Stimulated activated CD4-positive, alpha-beta T cell treated with anti-CD3 and anti-CD28 coated beads, TNF-alpha, amount 100 ng/mL, for 1 hour (primary cell): ENCODE measurements at places on chromosomes 16 and 17.

DNA sequence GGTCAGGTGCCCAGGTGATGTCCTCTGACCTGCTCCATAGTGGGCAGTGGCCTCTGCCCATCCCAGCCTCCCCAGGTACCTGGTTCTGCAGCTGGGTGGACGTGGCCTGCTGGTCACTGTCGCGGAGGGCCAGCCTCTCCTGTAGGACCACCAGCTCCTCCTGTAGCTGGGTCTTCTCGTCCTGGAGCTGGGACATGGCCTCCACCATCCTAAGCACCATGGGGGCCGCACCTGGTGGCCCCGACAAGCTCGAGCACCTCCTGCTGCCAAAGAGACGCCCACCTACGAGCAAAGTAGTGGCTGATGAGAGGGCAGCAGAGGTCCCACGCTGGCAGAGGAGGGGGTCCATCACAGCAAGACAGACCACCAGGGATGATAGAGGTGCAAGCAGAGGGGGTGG is 16.9 kb downstream of the KIFC3 start:
- no peak for DNase-seq

DNA sequence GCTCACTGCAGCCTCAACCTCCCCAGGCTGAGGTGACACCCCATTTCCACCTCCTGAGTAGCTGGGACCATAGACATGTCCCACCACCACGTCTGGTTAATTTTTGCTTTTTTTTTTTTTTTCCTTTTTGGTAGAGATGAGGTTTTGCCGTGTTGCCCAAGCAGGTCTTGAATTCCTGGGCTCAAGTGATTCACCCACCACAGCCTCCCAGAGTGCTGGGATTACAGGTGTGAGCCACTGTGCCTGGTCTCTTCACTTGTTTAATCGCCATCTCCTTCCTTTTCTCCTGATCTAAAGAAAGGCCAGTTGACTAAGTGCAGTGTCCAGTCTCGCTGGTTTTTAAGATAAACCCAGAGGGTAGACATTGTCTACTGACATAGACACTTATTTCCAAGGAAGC is 152.0 kb downstream of the C16orf95 start:
- no peak for DNase-seq

GRCh38 chr17:67605256-67605912 is 112.4 kb upstream of the NOL11 start:
- DNase-seq, result no peak

DNA sequence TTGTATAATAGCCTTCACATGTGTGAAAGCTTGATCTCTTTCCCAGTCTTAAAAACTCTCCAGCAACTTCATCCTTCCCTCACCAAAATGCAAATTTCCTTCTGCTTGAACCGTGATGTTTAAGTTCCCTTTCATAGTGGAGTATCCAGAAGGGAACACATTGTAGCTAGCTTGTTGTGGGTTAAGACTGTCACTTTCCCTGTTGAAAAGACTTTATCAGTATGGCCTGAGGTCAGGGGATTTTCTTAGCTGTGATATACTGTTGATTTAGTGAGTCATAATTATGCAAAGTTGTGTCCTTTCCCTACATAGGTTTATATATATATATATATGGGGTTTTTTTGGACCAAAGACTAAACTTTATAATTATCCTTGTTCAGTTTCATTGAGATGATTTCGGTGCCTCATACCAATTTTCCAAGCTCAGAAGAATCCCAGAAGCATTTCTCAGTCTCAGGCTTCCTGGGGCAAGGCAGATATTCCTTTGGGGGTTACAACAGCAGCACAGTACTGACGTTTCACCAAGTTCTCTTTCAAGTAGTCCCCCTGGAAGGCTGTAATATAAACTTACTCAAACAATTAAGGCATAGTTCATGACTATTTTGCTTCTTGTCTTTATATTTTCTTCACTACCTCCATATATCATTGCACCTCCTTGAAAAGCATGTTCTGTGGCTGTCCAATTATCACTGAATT is 35.7 kb downstream of the ESRP2 start:
- DNase-seq, result no peak

DNA sequence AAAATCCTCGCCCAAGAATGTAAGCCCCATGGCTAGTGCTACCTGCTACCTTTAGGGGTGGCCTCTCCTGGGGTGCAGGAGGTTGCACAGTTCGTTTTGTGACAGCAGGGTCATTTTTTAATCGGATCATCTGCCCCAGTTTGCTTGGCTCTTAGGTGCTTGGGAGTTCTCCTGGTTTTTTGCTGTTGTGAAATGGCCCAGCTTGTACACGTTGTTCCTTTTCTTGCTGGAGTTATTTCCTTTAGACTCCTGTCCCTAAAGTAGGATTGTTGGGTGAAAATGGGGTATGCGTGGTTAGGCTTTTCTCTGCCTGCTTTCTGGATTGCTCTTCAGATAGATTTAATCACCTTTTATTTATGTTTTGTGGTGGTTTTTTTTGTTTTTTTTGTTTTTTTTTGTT is 25.8 kb downstream of the ABCC1 start:
- no peak for DNase-seq

- no peak for DNase-seq
Observed at GRCh38 chr17:16929757-16930520, 42.0 kb downstream of the TNFRSF13B start.

DNA sequence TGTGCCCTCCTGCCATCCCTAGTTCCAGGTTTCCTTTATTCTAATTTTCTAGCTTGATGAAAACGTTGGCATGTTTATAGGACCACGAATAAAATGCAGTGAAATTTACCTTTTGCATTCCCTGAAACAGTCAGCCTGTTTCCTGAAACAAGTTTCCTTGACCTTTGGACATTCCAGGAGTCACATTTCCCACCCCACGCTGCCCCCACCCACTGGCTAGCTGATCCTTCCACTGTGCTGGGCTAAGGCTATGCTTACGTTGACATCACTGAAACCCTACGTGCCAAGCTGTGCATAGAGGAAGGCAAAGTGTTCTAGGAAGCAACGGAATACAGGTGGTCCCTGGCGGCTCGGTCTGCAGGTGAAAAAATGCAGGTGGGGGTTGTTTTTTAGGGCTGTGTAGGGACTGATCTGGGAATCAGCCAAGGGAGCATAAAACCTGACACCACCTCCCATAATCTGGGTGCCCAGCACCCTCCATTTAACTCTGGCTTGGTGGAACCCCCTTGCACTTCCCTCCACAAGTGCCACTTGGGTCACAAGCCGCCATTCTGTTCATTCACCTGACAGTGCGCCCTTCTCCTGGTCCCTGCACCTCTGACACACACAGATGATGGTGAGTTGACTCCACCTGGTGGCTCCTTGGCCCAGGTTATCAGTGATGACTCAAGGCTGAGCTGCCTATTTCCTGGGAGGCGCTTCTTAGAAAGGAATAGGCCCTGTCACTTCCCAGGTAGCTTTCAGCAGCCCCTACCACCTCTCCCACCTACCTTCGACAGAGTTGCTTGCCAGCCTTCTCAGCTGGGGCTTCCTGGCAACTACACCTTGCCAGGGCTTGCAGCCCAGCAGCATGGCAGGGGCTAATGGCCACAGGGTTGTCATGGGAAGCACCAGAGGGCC is 83.7 kb downstream of the N4BP1 start:
- DNase-seq, result no peak
